ENCODE measurements at places on chromosomes 11 and 22. TPM values are rescaled to one million over a fixed set of nuclear protein-coding genes. Genes with fewer than 3 reads are reported as not detected.

Gene PNPLA5
- total RNA-seq: 0.23 TPM

Gene MAPK8IP1
- total RNA-seq: 131 TPM

Gene OR8I2
- not detected for total RNA-seq

Gene SAA4
- total RNA-seq: not detected

Gene H19
- 9.5 TPM for total RNA-seq

Gene C11orf16
- 0.46 TPM for total RNA-seq

Gene STIP1
- total RNA-seq: 97.6 TPM
